ENCODE measurements at places on chromosomes 7 and 10. TPM values are rescaled to one million over a fixed set of nuclear protein-coding genes. Genes with fewer than 3 reads are reported as not detected.

PLEKHS1 gene
- 0.42 TPM for total RNA-seq

SNX10 gene
- 7.1 TPM for total RNA-seq

AKR1C4 gene
- not detected for total RNA-seq

FZD1 gene
- 25.1 TPM for total RNA-seq

TCAF1 gene
- total RNA-seq = 67.0 TPM

SPDYE16 gene
- total RNA-seq = not detected

SFRP5 gene
- total RNA-seq = 1.1 TPM

TMEM236 gene
- 1.2 TPM for total RNA-seq

STK17A gene
- 17.4 TPM for total RNA-seq

PRKCQ gene
- 3.2 TPM for total RNA-seq

ZNF365 gene
- 0.85 TPM for total RNA-seq

VWDE gene
- total RNA-seq = 6.7 TPM

ZNF239 gene
- total RNA-seq = 8.1 TPM

PYROXD2 gene
- total RNA-seq = 15.0 TPM

CLEC5A gene
- 0.16 TPM for total RNA-seq

All from urinary bladder (tissue), 4 donors.